ENCODE measurements at places on chromosomes 4 and X. TPM values are rescaled to one million over a fixed set of nuclear protein-coding genes. Genes with fewer than 3 reads are reported as not detected.

MAGEA8 gene
- not detected for total RNA-seq

GRCh38 chr4:104752337-104752736 lies 257.6 kb upstream of the CXXC4 start:
- DNase-seq = no peak

CLNK gene
- not detected for total RNA-seq

DNA sequence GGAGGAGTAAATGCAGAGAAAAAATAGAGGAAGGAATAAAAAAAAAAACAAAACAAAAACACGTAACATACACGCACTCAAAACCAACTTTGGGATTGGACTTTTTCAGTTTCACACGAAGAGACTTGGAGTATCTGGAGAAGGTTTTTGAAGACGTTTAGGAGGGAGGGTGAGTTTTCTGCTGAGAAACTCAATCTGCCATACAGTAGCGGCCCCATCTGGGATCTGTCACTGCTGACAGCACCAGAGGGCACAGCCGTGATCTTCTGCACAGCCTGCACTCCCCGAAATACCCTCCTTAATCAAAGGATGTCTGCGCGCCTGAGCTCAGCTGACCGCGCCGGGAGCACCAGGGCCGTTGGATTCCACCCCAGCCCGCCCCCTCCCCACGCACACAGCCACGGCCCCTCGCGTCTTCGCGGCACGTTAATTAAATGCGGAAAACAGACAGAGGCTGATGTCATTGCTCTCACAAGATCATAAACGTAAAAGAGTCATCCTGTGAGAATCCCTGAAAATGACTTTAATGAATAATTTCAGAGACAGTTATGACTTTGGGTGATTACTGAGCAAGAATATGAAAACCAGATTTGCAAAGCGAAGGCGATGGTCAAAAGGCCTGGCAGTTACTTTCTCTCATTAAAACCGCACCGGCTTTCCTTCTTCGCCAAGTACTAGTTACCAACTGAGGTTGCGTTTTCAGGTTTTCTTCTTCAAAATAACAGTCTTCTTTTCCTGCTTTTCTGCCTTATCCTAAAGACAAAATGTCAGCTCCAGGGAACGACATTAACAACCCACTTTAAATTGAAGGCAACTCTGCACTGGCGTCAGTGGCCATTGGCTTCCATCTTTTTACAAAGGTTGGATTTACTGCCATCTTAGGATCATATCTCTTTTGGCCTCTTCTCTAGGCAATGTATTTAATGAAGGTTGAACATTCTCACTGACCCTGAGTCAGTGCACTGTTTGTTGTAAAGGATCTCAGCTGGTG lies 10.6 kb downstream of the HAND2 start:
- no peak for DNase-seq

EDA gene
- 10.5 TPM for total RNA-seq

GRCh38 chr4:472881-473569 lies 25.9 kb downstream of the ZNF721 start:
- DNase-seq = no peak

DNA sequence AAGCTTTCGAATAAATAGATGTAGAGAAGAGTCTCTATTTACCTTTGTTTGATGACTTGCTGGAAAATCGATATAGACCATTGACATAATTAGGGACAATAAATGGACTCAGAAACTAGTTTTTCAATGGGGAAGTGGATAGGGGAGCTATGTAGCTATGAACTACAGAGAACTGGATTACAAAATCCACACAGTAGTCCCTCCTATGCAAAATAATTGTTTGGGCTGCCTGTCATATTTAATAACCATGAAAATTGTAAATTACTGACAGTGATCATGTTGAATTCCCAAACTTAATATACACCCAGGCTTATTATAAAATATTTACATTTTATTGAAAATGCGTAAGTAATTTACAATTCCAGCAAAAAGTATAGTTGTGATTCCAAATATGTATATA lies 333.1 kb upstream of the FAM241A start:
- no peak for DNase-seq

- DNase-seq = no peak
These were observed 124.6 kb downstream of the ANOS1 start for GRCh38 chrX:8607326-8607725.

DNA sequence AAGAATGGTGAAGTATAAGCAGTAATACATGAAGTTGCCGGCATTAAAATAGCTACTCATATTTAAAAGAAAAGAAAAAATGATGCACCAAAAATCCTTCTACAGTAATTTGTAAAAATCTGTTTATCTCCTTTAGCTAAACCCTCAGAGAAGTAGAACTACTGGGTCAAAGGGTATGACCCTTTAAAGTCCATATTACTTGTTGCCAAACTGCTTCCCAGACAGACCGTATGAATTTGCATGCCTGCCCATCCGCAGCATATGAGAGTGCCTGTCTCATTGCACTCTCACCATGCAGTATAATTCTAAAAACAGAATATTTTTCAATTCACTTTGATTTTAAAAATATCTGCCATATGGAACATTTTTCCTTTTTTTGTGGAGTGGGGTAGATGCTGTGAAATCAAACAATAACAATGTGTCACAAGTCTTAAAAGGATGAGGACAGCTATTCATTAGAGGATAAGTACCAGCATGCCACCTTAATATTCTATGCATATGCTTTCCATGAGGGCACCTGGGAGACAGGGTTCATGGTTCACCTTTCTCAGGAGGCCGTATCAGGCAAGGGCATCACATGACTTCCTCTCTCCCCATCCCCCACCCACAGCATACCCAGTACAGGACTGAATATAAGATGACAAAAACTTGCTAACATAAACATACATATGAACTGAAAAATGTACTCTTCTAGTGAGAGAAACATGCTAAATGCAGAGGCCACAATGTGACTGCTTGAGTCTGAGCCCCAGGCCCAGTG lies 17.8 kb downstream of the ZDHHC9 start:
- DNase-seq = no peak

GRCh38 chr4:125948021-125948420 lies 633.3 kb downstream of the FAT4 start:
- no peak for DNase-seq

RAB39B gene
- total RNA-seq = 9.3 TPM
